ENCODE measurements at places on chromosomes 11 and 22. TPM values are rescaled to one million over a fixed set of nuclear protein-coding genes. Genes with fewer than 3 reads are reported as not detected.

- no peak for ATAC-seq
These were observed 190.8 kb upstream of the CNTN5 start for GRCh38 chr11:98829971-98830370.

DNA sequence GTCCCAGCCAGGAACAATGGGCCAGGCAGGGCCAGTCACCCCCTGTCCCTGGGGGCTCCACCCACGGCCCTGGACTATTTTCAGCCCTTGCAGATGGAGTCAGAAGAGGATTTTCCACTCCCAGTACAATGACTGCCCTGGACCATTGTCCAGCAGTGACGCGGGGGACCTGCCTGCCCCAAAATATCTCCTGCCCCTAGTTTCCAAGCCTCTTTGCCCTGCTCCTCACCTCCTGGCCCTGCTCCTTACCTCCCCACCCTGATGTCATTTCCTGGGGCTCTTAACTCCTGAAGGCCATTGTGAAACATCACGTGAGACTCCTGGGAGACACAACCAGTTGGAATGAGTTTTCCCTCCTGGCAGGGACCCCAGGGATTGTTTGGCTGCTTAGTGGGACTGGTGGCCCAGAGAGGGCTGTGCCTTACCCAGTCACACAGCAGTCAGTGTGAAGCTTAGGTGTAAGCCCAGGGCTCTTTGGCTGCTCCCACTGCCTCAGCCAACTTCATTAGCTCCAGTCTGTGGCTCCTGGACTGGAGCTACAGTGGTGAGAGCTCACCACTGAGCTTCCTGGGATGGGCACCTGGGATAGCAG is 22.2 kb downstream of the P2RY2 start:
- ATAC-seq, result no peak

GRCh38 chr11:34345991-34346480 is 11.8 kb downstream of the ABTB2 start:
- ATAC-seq, result peak; percentile 43

- no peak for ATAC-seq
These were observed 171.2 kb downstream of the OPCML start for GRCh38 chr11:133360860-133361688.

The NCF4 gene
- not detected for total RNA-seq

- ATAC-seq, result no peak
These were observed 3.1 kb upstream of the ARHGEF12 start for GRCh38 chr11:120332822-120333716.

DNA sequence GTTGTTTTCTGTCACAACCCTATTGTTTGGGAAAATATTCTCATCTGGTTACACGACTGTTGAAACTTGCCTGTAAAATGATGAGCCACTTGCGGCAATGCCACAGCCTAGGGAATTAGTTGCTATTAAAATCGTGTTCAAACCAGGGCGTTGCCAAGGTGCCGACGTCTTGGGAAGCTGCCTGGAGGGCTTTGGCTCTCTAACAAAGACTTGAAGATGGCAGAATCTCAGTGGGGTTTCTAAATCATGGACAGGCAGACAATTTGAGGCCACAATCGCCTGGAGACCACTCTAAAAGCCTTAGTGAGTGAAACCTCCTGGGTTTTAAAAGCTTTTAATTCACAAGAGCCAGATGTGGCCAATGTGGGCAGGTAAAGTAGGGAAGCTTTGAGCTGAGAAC is 117.2 kb upstream of the BMAL1 start:
- no peak for ATAC-seq

The ARHGAP42 gene
- total RNA-seq, result 14.4 TPM

GRCh38 chr22:48832592-48832991 is 995.1 kb downstream of the BRD1 start:
- no peak for ATAC-seq

GRCh38 chr11:117632306-117632705 is 164.7 kb downstream of the DSCAML1 start:
- ATAC-seq, result no peak

- ATAC-seq, result peak; percentile 45
These were observed 9.6 kb upstream of the HTATIP2 start for GRCh38 chr11:20353829-20354434.

The SMDT1 gene
- total RNA-seq, result 8.9 TPM

The MUC15 gene
- total RNA-seq, result not detected

The SGSM1 gene
- 2.2 TPM for total RNA-seq

GRCh38 chr11:28690746-28691145 is 582.6 kb downstream of the METTL15 start:
- ATAC-seq, result no peak

GRCh38 chr11:112748713-112749543 is 212.3 kb upstream of the NCAM1 start:
- ATAC-seq, result peak; percentile 73

- no peak for ATAC-seq
These were observed 139.1 kb downstream of the DBX1 start for GRCh38 chr11:20021212-20021611.

The FAM89B gene
- 24.9 TPM for total RNA-seq

DNA sequence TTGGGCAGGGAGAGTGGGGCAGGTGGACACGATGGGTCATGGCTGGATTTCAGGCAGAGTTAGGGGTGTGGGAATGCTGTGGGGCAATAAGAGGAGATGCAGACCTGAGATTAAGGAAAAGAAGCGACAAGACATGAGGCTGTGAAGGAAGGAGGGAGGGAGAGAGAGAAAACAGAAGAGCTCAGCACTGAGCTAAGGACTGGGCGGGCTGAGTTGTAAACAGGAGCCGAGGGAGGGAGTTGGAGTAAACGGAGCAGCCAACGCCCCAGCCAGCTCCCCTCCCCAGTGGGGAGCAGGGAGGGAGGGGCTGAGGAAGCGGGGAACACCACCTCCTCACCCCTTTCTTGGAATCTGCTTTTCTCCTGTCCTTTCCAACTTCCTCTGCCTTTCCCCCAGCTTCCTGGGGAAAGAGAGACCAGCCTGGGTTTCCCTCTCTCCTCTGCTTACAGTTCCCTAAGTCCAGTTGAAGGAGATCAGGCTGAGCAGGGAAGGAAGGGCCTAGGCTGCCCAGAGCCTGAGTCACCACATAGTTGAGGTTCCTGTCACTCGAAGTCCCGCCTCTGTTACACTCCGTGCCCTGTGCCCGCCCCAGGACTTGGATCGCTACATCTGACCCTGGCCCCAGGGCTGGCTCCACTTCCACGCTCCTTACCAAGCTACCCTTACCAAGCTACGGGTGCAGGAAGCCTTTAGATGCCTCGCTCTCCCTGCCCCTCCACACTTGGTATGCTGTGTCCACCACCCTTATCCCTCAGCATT is 6.7 kb upstream of the AHNAK start:
- ATAC-seq, result peak; percentile 73

The LRRC32 gene
- 0.87 TPM for total RNA-seq

DNA sequence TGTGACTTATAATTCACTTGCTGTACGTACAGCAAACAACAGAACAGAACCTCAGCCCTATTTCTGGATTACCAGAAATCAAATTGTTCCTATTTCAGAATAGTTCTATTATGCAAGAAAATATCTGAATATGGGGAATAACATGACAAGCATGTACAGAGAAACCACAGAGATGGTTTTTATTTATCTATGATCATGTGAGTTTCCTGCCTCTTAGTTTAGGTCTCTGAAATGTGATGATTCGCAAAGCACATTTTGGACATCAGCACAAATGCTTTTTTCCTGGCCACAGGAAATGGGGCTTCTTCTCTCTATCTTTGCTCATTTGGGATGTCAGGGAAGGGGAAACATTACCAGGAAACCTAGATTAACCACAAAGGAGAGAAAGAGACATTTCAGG is 266.7 kb upstream of the CTSC start:
- ATAC-seq, result no peak

DNA sequence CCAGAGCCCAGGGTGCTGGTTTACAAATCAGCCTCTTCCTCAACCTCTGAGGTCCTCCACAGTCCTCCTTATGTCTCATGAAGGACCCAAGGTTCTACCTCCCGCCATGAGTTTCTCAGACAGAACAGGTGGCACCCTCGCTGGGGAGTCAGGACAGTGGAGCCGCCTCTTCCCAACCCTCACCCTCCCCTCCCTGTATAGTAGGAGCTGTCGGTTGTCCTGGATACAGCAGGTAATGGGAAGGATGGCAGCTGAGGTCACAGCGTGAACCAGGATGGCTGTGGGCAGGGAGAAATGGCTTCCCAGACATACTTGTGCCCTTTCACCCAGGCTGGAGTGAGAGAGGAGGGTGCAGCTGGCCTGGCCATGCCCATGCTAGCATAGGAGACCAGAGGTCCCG is 134.6 kb downstream of the CHST1 start:
- no peak for ATAC-seq

The PIWIL4 gene
- 0.67 TPM for total RNA-seq

DNA sequence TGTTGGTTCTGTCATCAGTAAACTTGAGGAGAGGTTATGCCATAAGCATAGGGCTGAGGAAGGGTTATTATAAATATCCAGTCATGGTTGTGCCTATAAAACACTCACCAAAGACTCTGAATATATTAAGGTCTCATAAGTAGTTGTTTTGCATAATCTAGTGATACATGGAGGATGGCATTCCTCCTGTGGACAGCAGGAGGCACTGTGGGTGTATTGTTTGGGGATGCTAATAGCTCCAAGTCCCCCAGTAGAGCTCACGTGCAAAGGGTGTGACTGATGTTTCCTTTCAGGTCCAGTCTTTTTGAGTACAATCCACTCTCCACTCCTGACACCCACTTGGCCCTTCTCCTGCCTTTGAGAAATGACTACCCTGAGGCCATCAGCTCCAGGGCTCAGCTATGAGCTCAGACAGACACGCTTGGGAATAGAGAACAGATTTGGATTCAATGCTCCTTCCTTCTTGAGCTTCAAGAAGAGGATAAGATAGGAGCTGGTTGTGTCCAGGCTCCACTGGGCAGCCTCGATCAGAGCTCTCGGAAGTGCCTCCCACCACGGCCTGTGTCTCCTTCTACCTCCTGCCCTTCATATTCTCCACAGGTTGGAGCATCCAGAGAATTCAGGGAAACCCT is 85.2 kb upstream of the IGLL5 start:
- ATAC-seq, result no peak

The SMARCB1 gene
- total RNA-seq, result 88.5 TPM

The SYCE3 gene
- total RNA-seq, result not detected

- no peak for ATAC-seq
These were observed 54.0 kb downstream of the AHNAK start for GRCh38 chr11:62492586-62492985.

DNA sequence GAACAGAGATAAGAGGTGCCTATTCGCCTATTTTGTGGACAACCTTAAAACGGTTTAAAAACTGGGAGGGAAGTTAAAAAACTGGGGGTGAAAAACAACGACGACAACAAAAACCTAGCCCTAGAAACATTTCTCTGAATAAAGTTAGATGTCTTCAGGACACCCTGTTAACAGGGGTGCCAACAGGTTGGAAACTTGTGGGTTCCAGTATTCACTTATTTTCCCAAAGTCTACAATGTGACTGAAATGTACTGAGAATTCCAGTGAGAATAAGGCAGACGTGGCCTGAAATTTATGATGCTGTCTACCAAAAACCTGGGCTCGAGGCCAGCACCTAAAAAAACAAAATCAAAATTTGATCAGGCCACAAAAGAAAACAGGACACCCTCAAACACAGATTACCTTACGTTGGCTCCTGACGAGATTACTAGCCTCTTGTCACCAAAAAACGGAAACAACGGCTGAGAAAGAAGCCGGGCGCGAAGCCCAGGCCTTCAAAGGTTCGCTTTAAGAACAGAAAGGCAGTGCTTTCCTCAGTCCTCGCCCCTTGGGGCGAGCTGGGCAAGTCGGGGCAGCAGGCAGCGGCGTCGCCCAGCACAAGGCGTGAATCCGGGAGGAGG is 906 bp downstream of the CCDC90B start:
- peak; percentile 61 for ATAC-seq

The IL10RA gene
- total RNA-seq, result 0.43 TPM

The SPDYC gene
- not detected for total RNA-seq

The ASCL2 gene
- total RNA-seq, result 1.1 TPM

DNA sequence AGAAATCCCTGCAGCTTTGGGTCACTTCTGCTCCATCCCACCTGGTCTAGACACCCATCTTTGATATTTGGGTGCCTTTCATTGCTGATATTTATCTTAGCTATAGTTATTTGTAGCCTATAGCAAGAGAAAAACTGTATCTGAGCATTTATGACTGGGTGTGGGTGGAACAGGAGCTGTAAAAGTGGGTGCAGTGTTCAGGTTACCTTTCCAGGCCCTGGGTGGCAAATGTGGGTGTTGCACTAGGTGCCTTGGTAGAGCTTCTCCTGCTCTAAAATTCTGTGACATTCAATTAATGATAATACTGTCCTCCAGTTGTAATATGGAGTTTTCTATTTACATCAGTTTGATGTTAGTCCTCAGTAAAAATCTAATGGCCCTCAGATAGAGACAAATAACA is 78.4 kb upstream of the OR4B1 start:
- no peak for ATAC-seq

GRCh38 chr11:109996060-109996459 is 97.1 kb upstream of the ZC3H12C start:
- ATAC-seq, result no peak

DNA sequence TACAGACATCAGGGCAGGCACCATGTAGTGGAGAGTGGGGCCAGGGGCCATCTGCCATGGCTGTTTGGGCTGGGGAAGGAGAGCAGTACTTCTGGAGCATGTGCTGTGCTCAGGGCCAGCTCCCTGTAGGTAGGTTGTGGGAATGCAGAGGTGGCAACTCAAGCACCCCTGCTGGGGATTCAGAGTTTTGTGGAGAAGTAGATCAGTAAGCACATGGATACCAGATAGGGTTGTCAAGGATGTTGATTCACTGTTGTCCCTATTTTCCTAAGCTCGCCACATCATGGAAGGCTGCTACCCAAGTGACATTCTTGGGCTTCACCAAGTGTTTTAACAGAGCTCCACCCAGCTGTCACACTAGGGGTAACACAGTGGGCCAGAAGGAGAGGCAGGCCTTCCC is 67.2 kb downstream of the BMAL1 start:
- ATAC-seq, result no peak

DNA sequence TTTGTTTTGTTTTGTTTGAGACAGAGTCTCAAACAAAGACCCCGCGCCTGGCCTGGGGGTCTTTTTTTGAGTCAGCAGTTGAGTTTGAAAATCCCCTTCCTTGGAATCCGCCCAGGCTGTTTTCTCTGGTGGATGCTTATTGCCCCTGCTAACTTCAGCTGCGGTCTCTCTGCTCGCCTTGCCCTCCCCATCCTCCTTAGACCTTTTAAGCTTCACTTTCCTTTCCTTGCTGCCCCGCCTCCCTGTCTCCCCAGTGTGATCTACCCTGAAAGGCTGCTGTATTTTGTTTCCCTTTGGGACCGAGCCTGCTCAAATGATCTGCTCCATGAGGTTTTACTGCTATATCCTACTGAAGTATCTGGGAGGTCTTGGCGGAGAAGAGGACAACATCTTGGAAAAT is 2.5 kb downstream of the USP18 start:
- no peak for ATAC-seq

- peak; percentile 85 for ATAC-seq
These were observed 84.6 kb downstream of the CLPB start for GRCh38 chr11:72349616-72350218.

The TBX10 gene
- 0.22 TPM for total RNA-seq
